ENCODE measurements at places on chromosomes 1 and 21.

GRCh38 chr1:56866656-56867055 is 12.1 kb downstream of the C8A start:
- peak; percentile 26 for DNase-seq

DNA sequence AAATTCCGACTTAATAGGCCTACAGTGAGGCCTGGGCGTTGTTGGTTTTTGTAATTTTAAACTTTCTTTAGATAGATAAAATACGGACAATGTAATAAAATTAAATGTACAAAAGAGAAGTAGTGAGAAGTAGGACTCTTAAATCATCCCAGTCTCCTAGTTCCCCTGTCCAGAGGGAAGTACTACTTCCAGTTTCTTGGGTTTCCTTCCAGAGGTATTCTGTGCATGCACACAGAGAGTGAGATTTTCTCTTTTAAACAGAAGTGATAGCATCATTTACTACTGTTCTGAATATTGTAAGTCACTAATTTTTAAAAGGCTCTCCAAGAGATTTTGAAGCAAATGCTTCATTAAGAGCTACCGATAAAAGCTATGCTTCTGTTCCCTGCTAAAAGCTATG is 7.2 kb upstream of the FNBP1L start:
- DNase-seq = no peak

GRCh38 chr1:108502624-108503023 is 52.5 kb downstream of the NBPF6 start:
- no peak for DNase-seq

- no peak for DNase-seq
These were observed 178.1 kb upstream of the PBX1 start for GRCh38 chr1:164380893-164381292.

DNA sequence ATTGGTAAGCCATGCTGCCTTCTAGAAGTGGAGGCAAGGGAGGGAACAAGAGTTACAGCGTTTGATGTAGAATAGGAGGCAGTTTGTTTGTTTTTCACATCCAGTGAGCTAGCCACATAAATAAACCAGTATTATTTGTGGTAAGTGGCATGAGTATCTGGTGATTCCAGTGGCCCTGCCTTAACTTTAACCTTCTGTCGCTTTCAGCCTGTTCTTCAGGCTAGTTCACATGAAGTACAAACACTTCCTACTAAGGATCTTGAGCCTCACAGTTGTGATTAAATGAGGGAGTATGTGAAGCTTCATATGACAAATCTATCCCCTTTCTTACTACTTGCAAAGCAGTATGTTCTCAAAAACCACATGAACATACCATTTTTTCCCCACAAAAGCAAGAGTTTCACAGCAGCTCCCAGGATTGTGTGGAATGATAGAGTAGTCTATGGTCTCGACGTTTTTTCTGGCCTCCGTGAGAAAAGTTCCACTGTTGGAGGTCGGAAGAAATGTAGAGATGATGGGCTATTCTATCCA is 59.5 kb downstream of the PHACTR4 start:
- no peak for DNase-seq

GRCh38 chr1:10368194-10368593 is 30.7 kb upstream of the PGD start:
- DNase-seq = no peak

DNA sequence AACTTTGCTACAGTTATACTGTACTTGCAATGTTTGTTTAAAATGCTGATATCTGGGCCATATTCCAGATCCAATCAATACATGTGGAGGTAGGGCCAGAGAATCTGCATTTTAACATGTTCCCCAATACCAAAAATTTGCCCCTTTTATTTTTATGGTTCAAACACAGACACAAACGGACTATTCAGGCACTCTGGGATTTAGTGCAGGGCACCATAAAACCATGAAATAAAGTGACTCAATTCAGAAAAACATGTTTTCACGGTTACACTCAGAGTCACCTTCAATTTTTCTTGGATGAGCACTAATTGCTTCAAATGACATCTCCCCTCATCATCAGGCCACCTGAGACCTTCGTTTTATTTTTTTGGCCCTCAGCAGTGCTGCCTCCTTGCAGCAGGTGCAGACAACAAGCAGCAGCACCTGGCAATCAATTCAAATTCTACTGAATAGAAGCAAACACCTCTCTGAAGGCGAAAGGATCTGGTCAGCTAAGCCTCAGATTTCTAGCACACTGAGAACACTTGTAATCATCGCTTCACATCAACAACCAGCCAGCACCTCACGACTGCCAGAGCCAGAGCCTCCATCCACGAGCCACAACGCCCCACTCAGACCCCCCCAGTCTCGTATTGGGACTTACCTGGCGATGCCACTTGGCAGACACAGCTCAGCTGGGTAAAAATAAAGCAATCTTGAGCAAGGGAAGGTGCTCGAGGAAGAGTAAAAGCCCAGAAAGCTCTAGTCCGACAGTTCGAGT is 1.1 kb downstream of the ERO1B start:
- DNase-seq = no peak
